ENCODE measurements at places on chromosomes 2 and 18.

GRCh38 chr2:210617732-210618330 is 61.4 kb downstream of the CPS1 start:
- peak; percentile 1 for DNase-seq

- no peak for DNase-seq
These were observed 35.9 kb downstream of the PTGR3 start for GRCh38 chr18:75173125-75173432.

DNA sequence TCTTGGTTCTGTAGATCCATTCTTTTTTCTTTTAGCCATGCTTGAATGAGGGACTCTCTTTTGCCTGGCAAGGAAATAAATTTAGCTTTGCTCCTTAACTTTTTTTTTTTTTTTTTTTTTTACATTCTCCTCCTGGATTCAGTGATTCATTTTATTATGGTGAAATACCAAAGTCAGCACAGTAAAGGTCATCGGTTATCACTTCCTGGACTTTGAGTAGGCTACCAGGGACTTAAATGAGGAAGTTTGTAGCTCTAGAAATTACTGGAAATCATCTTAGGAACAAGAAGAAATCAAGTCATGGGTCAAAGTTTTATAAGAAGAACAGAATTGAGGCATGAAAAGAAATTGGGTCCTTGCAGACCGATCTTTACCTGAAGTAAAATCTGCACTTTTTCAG is 75.0 kb downstream of the SOCS6 start:
- DNase-seq: no peak

DNA sequence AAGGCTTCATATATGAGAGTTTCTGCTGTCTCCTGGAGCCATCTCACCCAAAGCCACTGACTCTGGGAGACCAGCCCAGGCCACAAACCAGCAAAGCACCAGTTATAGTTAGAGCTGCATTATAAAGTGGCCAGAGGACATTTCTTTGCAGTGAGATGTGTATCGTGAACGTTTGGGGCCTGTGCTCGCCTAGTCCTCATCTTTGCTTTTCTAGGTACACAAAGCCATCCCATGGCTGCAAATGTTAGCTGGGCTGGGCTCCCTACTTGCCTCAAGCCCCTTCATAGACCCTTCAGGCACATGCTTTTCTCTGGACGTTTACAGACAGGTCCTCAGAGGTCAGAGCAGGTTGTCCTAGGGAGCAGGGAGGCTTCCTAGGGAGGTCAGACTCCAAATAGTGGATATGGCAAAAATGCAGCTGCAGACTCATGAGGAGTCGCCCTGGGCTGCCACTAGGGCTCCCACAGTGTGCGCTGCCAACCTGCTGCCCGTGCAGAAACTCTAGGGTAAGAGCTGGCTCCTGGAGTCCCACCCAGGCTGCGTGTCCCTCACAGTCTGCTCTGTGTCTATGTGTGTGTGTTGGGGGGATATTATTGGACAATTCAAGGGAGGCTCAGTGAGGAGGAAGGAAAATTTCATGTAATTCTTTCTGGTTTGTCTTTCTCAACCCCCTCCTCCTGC is 141.0 kb downstream of the RPIA start:
- DNase-seq: no peak

DNA sequence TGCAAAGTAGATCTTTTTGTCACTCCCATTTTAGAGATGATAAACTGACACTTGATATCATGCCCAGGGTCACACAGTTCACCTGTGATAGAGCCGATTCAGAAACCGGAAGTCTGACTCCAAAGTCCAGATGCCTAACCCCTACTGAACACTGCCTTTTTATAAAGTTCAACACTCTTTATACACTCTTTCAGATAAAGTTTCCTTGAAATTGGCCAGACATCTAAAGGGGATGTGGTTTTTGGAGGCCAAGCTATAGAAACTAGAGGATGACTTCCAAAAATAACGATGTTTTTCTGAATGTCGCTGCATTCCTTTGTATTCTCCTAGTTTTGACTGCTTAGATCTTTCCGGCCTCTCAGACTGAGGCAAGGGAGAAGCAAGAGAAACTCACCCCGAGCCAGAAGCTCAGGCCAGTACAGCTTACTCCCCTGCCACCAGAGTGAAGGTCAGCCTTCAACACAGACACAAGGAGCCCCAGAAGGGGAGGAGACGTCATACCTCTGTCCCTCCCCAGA is 61.8 kb downstream of the NRP2 start:
- DNase-seq: no peak

DNA sequence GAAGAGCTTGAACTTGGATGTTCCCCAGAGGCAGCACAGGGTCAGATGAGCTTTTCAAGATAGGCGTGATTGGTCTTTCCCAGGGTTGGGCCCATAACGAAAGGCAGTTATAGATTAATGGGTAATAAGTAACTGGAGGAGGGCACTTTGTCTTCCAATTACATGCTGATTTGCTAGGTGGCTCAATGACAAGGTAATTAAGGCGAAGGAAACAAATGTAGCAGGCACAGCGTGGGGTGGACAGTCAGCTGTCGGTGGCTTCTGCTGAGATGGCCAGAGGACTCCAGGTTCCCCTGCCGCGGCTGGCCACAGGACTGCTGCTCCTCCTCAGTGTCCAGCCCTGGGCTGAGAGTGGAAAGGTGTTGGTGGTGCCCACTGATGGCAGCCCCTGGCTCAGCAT is at the start of gene UGT1A4:
TSS of gene UGT1A4 (plus strand) at position 185 of the 400 bp plus-strand sequence. CDS start at position 270, 85 bp downstream.
- DNase-seq: no peak

DNA sequence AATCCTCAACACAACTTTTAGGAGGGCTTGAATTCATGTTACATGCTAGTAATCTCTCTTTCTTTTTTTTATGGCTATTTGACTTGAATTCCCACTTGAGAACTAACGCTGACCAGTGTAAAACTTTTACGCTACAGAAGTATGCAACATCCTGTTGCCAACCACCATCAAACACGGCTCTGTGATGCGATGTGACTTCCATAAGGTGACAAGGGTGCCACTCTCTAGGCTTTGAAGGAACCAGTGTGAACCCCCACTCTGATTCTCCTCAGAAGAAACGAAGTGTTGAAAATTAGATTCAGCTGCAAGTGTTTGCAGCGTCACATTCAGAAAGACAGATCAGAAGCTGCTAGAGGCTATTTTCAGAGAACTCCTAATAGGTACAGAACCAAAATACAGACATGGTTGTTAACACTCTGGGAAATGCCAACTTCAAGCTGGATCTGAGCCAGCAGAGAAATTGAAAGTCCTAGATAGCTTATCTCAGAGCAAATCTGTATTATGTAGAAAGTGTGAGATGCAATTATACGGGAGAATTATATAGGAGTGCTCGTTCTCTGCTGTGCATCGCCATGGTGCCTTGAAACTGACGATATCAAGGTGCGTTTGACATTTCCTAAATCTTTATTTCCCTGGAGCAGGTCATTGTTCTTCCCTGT is 271.2 kb downstream of the LPIN1 start:
- DNase-seq: no peak

DNA sequence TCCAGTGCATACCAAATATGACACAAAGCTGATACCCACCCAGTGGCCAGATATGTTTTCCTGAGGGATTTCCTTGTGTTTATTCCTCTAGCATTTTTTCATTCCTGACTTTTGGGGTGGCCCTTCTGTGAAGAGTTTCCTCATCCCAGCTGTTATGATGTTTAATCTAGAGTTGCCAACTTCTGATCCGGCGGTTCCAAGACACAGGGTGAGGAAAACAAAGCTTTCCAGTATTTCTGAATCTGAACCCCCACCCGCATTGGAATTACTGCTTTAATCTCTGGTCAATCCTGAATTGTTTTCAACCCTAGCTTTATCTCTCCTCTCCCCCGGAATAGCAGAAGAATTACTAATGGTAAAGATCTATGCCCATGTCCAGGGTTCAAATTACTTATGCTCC is 39.2 kb upstream of the PNPT1 start:
- DNase-seq: no peak

GRCh38 chr18:45667056-45667736 is 51.9 kb downstream of the SLC14A2 start:
- DNase-seq: no peak

DNA sequence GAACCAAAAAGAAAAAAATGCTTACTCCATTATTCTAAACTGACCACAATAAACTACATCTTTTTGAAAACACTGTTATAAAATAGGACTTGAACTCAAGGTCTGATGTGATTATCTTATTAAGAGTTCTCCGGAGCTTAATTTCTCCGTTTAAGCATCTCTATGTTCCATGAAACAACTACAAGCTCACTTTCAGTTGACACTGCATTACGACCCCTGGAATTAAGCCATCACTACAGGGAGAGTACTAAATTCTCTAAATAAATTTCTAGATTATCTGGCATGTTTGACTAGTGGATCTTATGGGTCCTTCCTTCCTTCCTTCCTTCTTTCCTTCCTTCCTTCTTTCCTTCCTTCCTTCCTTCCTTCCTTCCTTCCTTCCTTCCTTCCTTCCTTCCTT is 249.0 kb downstream of the IKZF2 start:
- DNase-seq: no peak

- no peak for DNase-seq
These were observed 62.9 kb upstream of the TUBA3E start for GRCh38 chr2:130261099-130261498.

GRCh38 chr2:217804338-217804737 is 198.5 kb downstream of the TNS1 start:
- DNase-seq: no peak

DNA sequence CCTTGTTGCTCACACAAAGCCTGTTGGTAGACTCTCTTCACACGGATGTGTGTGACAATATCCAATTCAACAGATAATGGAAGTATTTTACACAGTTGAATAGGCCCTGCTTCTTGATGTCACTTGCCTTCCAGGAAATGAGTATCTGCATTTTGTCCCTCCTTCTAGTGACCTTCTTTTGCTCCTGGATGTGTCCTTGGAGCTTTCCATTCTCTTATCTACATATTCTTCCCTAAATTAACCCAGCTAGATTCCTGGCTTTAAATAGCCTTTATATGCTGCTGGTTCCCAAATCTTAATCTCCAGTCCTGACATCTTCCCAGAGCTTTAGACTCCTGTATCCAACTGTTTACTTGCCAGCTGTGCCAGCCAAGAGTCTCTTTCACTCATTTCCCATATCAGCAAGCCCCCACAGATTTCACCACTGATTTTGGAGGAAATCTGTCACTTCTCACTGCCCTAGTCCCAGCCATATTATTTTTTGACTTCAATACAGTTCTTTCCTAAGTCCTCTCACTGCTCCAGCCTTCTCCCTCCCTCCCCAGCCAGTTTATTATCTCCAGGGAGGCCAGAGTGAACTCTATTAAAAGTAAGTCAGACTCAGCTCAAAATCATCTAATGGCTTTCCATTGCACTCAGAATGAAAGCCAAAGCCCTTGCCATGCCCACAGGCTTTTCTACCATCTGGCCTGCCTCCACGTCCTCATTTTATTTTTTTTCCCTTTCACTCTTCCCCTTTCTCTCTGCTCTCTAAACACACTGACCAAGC is 170.0 kb downstream of the PDE11A start:
- no peak for DNase-seq

- no peak for DNase-seq
These were observed 297.0 kb upstream of the COL3A1 start for GRCh38 chr2:188677142-188677541.
